ENCODE measurements at places on chromosomes 16 and 17.
A peak's percentile ranks its signal among the peaks of the same experiment; 100 is the strongest.

DNA sequence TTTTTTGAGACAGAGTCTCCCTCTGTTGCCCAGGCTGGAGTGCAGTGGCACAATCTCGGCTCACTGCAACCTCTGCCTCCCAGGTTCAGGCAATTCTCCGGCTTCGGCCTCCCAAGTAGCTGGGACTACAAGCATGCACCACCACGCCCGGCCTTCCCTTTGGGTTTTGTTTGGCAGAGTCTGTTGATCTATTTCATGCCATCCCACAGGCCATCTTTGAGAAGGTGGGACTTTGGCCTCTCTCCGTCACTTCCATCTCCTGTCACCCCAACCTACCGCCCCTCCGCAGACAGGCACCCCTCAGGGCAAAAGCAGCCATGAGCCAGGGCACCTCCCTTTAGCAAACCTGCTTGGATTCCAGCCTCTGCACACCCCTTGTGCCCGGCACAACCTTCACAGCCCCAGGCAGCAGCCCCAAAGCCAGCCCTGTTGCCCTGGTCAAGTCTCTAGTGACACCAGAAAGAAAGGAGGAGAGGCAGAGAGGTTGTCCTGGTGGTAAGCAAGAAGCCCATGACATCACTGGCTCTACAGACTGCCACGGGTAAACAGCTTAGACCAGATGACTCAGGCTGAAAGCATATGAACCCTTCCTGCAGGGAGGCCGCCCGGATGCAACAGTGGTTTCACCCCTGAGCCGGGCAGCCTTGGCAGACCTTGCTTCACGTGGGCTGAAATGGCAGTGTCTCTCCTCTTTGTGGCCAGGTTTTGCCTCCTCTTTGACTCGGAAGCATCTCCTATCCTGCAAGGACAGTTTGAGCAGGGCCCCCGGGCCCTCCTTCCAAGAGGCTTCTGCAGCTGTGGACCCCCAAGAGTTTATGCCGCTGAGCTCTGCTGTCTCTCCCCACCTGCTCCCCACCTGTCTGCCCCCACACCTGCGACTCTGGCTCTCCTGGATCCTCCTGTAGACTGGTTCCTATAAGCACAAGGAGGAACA lies 8.1 kb upstream of the TIMP2 start:
- DNase-seq: peak; percentile 4

- peak; percentile 4 for DNase-seq
Observed at GRCh38 chr16:80852261-80852872, 48.0 kb upstream of the CDYL2 start.

- DNase-seq: no peak
Observed at GRCh38 chr17:27918498-27918897, 25.3 kb upstream of the LYRM9 start.

- no peak for DNase-seq
Observed at GRCh38 chr16:89422527-89422904, 67.8 kb downstream of the ANKRD11 start.

GRCh38 chr17:332023-332422 lies 20.6 kb downstream of the RPH3AL start:
- DNase-seq: no peak

- no peak for DNase-seq
Observed at GRCh38 chr17:13833921-13834320, 232.2 kb upstream of the HS3ST3A1 start.

GRCh38 chr16:88886845-88887521 lies 20.5 kb upstream of the PABPN1L start:
- DNase-seq: no peak

- DNase-seq: no peak
Observed at GRCh38 chr17:44367231-44367979, 3.8 kb upstream of the FAM171A2 start.

- no peak for DNase-seq
Observed at GRCh38 chr17:6047966-6048365, 22.2 kb upstream of the WSCD1 start.

DNA sequence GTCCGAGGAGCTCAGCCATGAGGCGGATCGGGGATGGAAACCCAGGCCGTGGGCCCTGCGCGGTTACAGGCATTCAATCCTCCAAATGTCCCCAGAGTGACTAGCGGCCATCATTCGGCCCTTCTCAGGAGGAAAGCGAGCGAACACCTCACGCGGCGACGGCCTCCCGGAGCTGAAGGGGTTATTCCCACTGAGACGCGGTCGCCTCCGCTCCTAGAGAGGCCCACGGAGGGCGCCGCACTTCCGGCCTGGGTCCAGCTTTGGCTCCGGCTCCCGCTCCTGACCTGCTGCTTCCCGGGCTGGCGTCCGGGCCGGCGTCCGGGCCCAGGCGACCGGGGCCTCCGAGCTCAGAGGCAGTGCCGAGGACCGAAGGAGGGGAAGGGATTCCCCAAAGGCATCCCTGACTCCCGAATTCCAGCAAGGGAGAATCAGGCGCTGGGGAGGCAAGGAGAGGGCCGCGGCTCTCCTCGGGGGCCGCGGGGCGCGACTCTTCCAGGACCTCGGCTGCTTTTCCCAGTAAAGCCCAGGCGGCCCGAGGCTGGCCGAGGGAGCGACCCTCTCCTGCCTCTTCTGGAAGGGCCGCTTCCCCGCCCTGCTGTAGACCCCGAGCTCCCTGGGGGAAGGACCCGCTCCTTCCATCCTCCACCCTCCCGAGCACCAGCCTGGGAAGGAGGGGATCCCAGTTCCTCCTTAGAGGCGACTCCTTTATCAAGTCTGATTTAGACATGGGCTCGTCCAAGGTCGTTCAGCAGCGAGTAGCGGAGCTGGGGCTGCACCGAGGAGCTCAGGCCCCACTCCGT lies 18.6 kb upstream of the ZNF629 start:
- DNase-seq: peak; percentile 36

DNA sequence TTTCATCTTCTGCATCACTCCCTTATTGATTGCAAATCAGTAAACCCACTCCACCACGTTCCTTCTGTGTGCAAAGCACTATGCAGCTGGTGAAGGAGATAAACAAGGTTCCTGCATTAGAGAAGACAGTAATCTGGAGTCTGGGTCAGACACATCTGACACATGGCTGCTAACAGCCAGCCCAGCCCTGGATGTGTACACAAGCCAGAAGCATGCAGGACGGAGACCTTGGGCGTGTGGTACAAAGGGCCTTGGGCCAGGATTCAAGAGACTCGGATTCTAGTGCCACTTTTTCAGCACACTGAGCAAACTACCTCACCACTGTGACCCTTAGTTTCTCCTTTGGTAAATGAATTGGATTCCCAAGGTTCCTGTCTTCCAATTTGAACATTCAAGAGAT lies 86.6 kb upstream of the DNAH9 start:
- DNase-seq: no peak

DNA sequence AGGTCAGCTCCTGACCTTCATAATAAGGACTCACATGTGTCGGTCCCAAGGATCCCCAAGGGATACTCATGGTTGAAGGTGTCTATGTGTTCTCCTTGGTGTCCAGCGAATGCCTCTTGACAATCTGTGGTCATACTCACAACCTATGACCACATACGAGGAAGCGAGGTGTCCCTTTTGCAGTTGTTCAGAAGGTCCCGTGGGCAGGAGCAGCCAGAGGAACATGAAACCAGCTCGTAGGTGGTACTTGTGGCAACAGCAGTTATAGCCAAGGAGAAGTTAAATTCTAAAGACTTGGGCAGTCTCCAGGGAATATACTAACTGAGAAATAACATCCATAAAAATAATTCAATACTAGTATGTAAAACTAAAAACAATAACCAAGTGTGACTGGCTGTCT lies 685.3 kb downstream of the WWOX start:
- DNase-seq: no peak

All from stimulated activated CD4-positive, alpha-beta T cell treated with anti-CD3 and anti-CD28 coated beads, Interleukin-4, amount 100 ng/mL, for 48 hours (primary cell).